ENCODE measurements at places on chromosomes 6 and 20.

- no peak for DNase-seq
These were observed 1.9 kb downstream of the FNDC11 start for GRCh38 chr20:63555661-63556381.

DNA sequence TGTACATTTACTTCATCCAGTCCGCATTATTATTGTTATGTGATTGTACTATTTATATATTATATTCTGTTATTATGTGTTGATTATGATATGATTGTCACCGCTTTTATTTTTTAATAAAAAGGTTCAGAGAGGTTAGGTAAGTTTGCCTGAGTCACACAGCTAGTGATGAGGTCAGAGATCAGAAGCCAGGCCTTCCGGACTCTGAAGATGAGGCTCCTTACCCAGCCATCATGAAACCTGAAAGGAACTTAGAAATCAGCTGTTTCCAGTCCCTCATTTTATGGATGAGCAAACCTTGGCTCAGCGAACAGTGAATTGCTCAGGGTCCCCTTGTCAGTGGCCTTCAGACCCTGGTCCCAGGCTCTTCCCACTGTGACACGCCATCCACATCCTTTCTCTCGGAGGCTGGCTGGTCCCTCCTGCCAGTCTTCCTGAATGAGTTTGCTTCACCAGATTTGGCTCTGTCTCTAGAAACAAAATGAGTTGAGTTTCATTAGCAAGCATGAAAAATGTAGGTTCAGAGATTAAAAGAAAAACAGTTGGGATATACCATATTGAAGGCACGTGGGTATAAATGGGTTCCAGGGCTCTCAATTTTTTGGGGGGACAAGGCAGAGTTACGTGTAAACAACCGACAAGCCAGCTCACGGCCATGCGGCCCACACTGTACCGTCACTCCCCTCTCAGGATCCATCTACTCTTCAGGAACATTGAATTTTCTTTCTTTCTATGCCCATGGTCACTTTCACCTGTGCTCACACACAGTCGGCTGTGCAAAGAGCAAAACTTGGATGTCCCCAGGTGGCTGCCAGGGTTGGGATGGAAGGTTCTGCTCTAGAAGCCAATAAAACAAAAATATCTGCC lies 132.9 kb downstream of the ZDHHC14 start:
- no peak for DNase-seq

- DNase-seq, result peak; percentile 33
These were observed 9.5 kb downstream of the C20orf202 start for GRCh38 chr20:1212607-1213396.

DNA sequence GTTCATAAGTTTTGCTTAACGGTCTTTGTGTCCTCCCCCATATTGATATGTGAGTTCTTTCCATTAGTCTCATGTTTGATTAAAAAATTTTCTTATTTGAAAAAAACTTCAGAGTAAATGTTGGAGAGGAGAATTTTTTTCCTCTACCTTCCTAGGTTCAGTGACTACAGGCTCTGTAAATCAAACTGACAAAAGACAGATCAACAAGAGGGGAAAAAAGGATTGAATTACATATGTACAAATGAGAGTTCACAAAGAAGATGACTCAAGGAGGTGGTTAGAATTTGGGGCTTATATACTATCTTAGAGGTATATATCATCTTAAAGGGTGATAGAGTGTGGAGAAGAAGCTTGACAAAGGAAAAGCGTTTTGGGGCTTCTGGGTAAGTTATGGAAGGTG lies 5.6 kb downstream of the TMC2 start:
- no peak for DNase-seq

DNA sequence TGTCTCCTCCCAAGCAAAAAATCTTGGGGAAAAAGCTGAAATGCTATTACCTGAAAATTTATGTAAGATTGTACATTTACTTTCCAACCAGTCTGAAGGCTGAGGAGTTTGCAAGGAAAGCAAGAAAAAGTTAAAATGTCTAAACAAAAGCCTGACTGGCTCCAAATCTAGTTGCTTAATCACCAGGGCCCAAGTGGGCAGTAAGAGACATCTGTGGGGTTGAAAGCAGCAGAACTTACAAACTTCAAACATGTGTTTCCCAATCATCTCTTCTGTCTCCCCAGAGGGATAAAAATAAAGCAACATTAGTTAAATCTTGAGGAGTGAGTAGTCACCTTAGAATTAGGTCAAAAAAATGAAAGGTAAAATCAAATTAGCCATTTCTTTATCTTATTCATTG lies 98.6 kb downstream of the OGFRL1 start:
- DNase-seq, result no peak

DNA sequence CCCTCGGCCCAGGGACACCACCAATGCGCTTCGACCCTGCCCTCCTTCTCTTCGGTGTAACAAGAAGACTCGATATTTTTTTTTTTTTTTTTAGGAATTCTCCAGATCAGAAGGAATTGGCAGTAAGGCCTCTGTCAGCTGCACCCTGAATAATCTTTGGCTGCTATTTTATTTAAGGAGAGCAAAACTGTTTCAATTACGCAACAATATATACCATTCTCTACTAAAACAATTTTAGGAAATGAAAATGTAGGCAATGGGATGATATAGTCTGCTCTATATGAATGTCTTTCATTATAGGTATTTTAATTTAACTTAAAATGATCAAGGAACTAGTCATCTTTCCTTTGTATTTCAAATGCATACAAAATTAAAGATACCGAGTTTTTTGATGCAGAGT lies 13.3 kb downstream of the ZCCHC3 start:
- DNase-seq, result no peak

DNA sequence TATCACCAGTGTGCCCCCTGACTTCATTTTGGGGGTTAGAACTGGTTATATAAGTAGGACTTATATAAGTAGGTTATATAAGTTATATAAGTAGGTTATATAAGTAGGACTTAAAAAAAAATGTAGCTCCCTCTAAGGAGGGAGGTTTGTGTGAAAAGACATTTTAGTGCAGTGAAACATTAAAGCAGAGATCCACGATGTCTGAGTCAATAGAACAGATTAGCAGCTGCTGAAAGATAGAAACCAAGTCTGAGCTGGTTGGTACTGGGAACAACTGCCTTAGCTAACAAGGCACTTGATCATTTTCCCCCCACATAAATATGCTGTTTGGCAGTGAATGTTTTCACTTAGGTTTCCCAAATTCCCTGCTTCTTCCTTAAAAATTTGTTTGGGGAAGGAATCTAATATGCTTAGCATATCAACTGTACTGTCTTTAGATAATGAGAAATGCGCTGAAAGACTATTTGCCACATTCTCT lies 2.1 kb upstream of the RPS12 start:
- no peak for DNase-seq

DNA sequence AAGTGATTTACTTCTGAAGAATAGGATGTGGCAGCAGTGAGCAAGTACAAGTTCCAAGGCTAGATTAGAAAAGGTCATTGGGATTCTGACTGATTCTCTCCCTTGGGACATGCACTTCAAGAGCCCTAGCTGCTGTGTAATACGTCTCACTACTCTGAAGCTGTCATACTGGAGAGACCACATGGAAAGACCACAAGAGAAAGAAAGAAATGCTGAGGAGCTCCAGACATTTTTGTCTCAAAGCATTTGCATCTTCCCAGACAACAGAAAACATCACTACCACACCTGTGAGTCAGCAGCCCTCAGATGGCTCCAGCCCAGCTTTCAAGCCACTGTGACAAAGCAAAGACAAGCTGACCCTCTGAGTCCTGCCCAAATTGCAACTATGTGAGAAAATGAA lies 20.7 kb downstream of the TENT5A start:
- no peak for DNase-seq

DNA sequence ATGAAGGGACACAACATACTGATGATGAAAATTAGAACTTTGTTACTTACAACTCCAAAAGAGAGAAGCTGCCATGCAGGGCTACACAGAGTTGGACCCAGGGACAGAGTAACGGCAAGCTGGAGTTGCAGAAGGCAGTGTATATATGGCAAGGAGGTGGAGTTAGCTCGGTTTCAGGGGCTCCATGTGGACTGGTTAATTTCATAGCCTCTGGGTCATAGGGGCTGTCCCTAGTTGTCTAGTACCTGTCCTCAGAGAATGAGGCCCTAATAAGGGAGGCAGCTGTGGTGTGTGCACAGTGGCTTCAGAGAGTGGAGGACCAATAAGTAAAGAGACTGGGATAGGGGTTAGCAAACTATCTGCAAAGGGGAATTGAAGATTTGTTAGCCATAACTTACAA lies 7.9 kb upstream of the ZSCAN12 start:
- DNase-seq, result no peak

- no peak for DNase-seq
These were observed 127.3 kb downstream of the BACH2 start for GRCh38 chr6:90169374-90169773.

DNA sequence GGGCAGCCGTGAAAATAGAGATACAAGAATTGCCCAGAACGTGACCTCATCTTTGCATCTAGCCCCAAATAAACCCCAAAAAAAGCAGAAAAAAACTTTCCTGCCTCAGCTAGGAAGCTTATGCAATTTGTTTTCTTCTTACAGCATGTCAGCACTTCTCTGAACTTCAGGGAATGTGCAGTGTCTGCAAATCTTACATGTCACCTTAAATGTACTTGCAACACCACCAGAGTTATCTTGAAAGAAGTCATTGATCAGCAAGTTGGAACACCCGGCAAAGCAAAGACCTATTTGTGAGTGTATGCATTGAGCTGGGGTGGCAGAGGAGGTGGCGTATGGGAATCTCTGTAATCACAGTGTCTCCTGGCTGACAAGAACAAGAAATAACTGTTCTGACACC lies 123.4 kb downstream of the PKHD1 start:
- DNase-seq, result no peak

GRCh38 chr6:30793521-30794194 lies 49.3 kb upstream of the IER3 start:
- DNase-seq, result no peak

DNA sequence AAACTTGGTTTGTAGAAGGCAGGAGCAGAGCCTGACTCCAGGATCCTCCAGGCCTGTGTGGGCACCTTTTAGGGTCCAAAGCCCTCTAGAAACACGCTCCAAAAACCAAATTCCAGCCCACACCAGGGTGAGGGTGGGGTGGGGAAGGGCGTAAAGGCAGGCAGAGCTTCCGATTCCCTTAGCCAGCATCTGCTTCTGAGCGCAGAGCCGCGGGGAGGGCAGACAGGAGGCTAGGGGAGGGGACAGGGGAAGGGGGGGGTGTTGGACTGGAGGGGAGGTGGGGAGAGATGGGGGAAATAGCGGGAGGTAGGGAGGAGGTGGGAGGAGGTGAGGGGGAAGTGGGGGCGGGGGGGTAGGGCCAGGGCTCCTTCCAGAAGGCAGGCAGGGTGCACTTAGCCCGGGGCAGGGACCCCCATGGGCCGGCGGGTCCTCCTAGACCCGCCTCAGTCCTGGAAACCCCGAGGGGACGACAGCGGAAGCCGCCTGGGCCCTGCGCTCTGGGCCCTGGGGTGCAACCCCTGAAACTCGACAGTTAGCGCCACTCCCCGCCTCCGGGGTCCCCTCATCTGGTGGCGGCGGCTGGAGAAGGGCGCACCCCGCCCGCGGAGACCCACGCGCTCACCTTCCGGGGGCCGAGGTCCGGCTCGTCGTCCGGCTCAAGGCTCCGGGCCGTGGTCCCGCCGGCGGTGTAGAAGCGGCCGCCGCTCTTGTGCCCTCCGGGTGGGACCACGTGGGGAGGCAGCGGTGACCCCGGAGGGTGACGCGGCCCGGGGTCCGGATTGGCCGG lies 22.0 kb upstream of the FRMD1 start:
- no peak for DNase-seq

- DNase-seq, result no peak
These were observed 52.6 kb downstream of the VSTM2L start for GRCh38 chr20:37955511-37955910.

GRCh38 chr20:63322146-63322932 lies 29.4 kb downstream of the COL20A1 start:
- DNase-seq, result peak; percentile 42

DNA sequence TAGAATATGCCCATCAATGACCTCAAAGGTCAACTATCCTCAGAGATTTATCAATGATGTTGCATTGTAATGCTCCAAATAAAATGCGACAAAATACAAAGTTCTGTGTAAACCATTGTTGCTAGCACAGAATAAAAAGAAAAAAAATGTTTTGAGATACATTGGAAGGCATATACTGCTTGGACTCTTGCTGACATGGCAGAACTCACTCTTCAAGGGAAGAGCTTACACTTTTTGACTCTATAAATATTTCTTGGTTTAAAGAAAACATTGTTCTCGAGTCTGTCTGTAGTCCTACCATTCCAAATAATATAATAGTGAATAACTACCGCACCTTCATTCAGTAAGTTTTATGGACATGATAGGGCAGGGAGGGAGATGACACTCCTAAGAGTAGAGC lies 178.7 kb upstream of the RSPO3 start:
- no peak for DNase-seq

- no peak for DNase-seq
These were observed 100.0 kb upstream of the TAB2 start for GRCh38 chr6:149217466-149217888.

DNA sequence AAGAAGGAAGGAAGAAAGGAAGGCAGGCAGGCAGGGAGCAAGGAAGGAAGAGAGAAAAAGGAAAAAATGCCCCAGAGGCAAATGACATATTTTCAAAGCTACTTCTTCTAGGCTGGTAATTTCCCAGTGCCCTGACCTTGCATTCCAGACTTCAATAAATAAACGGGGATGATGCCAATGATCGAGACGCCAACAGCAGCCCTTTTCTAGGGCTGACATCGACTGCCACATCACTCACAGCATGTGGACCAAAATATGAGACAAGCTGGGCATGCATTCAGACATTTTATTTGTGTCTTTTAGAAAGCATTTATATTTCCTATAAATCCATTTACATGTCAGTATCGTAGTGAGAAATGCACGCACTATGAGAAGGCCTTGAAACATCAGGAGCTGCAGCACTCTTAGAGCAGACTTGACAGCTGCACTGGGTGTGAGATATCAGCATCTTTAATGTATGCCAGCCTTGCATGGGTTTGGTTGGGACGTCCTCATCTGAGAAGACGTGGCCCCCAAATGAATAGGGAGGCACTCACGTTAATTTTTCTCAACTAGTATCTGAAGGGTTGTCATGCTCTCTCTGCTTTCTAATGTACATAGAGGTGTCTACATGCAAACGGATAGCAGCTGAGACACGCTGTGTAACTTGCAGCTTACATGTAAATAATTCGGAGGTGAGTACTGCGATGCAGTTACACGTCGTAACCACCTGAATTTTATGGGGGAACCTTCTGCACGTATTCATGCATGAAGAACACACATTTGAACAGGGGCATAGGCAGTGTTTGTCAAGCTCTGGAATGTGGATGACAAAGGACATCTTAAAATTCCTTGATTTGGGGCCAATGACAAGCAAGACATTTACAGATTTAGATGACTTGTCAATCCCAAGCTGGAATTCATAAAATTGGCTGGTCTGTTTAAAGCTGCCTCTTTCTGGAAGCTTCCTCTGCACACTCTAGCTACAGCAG lies 149.1 kb upstream of the AGPAT4 start:
- no peak for DNase-seq

DNA sequence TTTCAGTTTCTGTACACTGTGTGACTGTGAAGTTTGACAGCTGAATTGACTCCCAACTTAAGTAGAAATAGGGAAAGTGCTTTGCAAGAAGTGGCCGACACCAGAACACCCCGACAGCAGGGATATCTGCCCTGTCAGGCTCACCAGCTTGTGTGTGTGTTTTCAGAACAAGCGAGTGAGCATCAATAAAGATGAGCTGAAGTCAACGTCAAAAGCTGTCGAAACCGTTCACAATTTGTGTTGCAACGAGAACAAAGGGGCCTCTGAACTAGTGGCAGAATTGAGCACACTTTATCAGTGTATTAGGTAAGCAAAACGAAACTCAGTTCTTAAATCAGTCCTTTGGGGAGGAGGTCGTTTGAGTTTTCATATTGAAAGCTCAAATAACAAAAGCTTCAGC lies 10.7 kb downstream of the NELFCD start:
- DNase-seq, result no peak

GRCh38 chr6:129646642-129647041 lies 63.3 kb downstream of the ARHGAP18 start:
- DNase-seq, result no peak

- DNase-seq, result no peak
These were observed 242.7 kb upstream of the PDE10A start for GRCh38 chr6:165905744-165906143.

All from caudate nucleus (tissue), 63 donors.